ENCODE measurements at places on chromosomes 6 and 20.

- DNase-seq = no peak
Observed at GRCh38 chr6:153976921-153977693, 61.9 kb upstream of the OPRM1 start.

DNA sequence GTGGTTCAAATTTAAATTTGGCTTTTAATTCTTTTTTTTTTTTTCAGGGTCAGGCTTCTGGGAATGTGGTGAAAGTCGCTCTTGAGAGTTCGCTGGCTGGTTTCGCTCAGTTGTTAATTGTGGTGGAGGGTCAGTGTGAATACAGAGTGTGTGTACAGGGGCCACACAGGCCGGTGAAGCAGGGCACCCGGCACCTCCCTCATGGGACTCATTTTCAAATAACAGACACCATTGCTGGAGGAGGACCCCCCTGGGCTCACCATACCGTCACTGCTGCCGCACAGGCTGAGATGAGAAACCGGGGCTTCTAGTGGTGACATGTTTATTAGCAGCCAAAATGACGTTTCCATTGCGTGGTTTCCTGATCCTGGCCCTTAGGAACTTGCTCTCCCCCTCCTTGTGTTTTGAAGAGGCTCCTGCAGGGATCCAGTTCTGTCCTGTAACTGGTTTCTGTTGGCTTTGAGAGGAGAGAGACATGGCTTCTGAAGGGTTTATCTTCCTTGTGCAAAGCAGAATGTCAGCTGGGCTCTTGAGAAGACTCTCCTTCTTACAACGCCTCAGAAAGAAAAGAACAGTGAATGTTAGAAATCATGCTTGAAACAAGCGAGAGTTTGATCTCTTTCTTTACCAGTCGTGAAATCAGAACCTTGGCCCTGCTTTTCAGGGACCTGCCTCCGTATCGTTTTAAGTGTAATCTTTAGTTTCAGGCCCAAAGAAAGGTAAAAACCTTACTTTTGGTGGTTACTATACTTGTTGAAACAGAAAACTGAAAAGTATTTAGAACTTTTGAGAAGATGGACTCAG, 37.8 kb downstream of the DUSP22 start:
- peak; percentile 82 for DNase-seq

GRCh38 chr20:23269954-23270353, 80.6 kb upstream of the NXT1 start:
- no peak for DNase-seq

GRCh38 chr6:56435326-56435725, 187.9 kb upstream of the COL21A1 start:
- DNase-seq = no peak

DNA sequence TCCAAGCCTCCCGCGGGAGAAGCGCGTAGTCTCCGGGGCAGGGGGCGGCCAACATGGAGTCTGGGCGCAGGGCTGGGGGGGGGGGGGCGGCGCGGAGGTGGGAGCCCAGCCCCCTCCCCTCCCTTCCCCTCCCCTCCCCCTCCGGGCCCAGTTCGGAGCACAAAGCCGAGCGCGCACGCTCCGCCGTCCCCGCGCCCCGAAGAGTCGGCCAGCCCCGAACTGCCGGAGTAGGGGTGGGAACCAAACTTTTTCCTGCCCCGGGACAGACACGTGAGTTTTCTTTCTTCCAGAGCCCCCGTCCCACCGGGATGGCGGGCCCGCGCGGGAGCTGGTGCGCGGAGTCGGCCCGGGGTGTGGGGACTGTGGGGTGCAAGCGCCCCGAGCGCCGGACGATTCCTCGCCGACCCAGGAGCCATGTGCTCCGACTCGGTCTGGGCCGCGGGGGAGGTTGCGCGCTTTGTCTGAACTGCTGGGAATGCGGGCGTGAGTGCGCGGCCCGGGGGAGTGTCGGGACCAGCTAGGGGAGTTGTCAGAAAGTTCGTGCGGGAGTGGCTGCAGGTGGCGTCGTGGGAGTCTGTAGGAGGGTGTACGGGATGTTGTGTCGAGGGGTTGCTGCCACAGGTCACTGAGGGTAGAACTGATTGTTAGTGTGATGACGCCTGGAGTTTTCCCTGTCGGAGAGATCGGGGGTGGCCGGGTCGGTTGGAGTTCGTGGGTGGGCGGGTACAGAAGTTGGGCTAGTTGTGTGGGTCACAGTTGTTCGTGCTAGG, 1.2 kb downstream of the TGIF2 start:
- no peak for DNase-seq

GRCh38 chr20:59789686-59790085, 143.8 kb downstream of the SYCP2 start:
- DNase-seq = no peak

- DNase-seq = no peak
Observed at GRCh38 chr6:39302011-39302410, 12.2 kb downstream of the KCNK17 start.

- DNase-seq = no peak
Observed at GRCh38 chr20:31956556-31957526, 5.0 kb upstream of the PDRG1 start.

DNA sequence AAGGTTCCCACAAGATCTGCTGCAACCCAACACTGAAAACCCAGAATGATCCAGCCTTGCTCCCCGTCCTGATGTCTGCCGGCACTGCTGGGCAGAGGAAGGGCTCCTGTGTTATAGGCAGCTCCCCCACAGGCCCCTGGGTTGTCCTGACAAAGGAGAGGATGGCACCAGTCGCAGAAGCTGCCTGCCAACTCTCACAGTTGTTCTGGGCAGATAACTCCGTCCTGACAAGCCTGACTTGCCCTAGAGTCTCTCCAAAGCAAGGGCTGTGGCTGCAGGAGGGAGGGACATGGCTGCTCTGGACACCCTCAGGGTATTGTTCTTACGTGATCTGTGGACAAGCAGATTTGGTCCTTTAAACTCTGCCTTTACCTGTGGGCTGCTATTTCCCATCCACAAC, 243.8 kb downstream of the CDH26 start:
- no peak for DNase-seq

GRCh38 chr6:33105916-33106871, 30.4 kb downstream of the HLA-DPB1 start:
- DNase-seq = no peak

DNA sequence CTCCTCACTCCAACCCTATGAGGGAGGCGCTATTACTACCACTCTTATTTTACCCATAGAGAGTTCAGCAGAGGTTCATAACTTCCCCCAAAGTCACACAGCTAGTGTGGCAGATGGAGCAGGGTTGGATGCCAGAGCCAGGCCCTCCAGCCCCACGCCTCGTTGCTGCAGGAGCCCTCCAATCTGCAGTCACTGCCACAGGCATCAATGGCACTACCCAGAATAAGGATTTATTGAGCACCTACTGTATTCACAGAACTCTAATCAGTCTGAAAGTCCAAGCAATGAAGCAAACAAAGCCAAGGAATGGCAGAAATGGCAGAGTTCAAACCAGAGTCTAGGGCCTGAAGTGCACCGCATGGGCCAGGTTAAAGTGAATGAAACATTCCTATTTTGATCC, 144.9 kb downstream of the LPA start:
- no peak for DNase-seq

DNA sequence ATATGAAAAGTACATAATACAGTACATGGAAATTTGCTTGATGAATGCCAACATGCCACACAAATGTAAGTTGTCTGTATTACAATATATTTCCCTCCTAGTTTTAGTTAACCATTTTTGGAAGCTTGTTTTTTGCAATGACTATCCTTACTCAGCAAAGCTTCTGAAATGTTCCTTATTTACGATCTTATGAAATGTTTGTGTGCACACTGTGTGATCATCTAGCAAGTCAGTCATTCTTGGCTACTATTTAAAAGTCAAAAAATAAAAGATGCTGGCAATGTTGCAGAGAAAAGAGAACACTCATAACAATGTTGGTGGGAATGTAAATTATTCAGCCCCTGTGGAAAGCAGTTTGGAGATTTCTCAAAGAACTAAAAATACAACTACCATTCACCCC, 33.8 kb downstream of the SUMO4 start:
- DNase-seq = no peak

DNA sequence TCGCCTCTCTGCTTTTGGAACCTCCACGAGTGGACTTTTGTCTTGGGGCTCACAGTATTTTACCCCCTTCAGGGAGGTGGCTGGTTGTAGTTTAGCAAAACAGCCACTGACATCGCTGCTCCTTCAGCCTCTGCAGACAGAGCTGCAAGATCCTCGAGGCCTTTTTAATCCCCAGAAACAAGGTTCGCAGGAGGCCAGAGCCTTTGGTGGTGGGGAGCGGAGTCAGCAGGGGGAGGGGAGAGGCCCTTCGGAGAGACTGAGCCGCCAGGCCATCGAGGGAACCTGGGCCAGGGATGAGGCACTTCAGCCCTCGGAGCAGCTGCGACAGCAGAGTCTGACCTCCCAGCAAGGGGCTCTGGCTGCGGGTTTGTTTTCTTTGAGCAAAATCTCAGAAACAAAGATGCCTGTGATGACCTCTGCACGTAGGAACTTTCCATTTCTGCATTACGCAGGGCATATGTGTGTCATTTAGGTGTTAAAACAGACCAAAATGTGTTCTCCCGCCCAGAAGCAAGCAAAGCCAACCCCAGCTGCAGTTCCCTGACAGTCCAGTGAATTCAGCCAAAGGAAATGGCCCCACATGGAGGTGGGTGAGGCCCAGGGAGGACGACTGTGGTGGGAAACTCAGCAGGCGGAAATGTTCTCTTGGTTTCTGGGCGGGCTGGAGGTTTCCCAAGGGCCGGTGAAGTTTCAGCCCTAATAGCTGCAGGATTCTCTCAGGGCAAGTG, 171.2 kb upstream of the SULF2 start:
- no peak for DNase-seq

- no peak for DNase-seq
Observed at GRCh38 chr20:59807909-59808728, 125.3 kb downstream of the SYCP2 start.

DNA sequence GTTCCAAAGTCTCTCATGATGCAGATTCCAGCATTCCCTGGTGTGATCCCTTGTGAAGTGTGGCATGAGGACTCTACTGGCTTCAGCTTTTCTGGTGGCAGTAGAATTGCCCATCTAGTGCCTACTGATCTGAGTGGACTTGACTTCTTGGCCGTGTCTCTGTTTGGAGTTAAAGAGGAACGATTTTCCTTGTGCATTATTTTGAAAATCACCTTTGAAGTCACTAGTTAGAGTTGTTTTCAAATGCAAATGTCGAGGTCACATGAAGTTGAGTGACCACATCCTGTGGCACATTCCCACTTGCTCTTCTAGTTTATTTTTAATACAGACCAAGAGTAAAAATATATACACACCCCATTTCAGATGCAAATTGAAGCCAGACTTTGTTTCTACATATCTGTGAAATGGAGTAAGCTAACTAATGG, 270.7 kb upstream of the TAB2 start:
- peak; percentile 62 for DNase-seq

- no peak for DNase-seq
Observed at GRCh38 chr6:45044086-45044485, 284.0 kb upstream of the RUNX2 start.

GRCh38 chr6:2127484-2127911, 117.9 kb downstream of the GMDS start:
- DNase-seq = no peak

GRCh38 chr6:70537266-70537665, 29.5 kb upstream of the SDHAF4 start:
- DNase-seq = no peak

- no peak for DNase-seq
Observed at GRCh38 chr6:3323696-3324261, 65.0 kb downstream of the PSMG4 start.

GRCh38 chr6:114364301-114364700, 21.5 kb upstream of the HS3ST5 start:
- DNase-seq = no peak

GRCh38 chr20:50876816-50877215, 54.4 kb downstream of the ADNP start:
- no peak for DNase-seq

DNA sequence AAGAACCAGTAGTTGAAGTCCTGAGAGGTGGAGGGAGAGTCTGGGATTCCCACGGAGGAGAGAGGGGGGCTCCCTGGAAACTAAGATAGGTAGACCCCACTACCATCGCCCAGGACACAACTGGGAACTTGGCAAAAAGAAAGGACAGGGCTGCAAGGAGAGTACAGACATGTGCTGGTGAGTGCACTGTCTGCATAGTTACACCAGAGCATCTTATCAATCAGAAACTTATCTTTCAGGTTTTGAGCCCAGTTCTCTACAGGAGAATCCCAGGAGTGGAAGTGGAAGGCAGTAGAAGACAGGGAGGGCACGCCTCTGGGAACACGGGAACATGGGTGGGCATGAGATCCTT, 12.2 kb downstream of the NFKBIL1 start:
- no peak for DNase-seq

DNA sequence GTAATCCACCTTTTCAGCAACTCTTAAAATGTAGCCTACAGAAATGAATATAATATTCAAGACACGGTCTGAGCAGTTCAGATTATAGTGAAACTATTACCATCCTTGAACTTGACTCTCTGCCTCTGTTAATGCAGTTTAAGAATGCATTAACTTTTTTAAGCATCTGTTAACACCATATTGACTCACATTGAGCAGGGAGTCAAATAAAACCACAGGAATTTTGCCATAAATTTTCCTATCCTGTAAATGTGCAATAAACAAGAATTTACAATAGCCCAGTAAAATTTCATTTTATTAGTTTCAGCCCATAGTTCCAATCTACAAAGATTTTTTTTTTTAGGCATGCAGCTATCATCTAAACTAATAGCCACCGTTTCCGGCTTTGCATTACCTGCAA, 239.2 kb upstream of the DEFB112 start:
- no peak for DNase-seq

- DNase-seq = no peak
Observed at GRCh38 chr6:25457516-25457915, 178.3 kb downstream of the CARMIL1 start.

- DNase-seq = no peak
Observed at GRCh38 chr6:19602434-19603013, 234.6 kb upstream of the ID4 start.

GRCh38 chr20:31908424-31908823, 38.0 kb downstream of the TTLL9 start:
- DNase-seq = no peak

DNA sequence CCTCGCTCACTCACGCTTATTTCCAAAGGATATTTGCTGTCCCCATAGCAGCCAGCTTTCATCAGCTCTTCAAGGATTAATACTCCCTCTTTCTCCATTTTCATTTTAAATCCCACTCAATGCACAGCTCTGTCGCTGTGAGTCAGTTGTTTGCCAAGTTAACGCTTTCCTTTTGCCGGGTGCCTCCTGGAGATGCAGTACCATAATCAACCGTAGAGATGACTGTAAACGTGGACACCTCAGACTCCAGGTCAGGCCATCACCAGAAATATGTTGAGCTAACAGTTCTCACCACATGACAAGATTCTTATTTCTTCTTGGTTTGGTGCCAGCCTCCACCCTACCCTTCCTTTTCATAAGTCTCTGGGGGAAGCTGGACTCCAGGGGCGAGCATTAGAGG, 66.6 kb upstream of the TAB2 start:
- DNase-seq = no peak

- DNase-seq = no peak
Observed at GRCh38 chr20:15945289-15945688, 628.0 kb downstream of the KIF16B start.

GRCh38 chr6:47096211-47096895, 54.2 kb upstream of the ADGRF1 start:
- no peak for DNase-seq

Measured in GM12864 (cell line).